Type B pancreatic cell (in vitro differentiated cells): ENCODE measurements at places on chromosomes 7 and 10. TPM values are rescaled to one million over a fixed set of nuclear protein-coding genes. Genes with fewer than 3 reads are reported as not detected.

GRCh38 chr10:29492774-29493173 is 142.0 kb downstream of the SVIL start:
- no peak for DNase-seq

GRCh38 chr7:80879849-80880248 is 39.0 kb downstream of the SEMA3C start:
- no peak for DNase-seq

DNA sequence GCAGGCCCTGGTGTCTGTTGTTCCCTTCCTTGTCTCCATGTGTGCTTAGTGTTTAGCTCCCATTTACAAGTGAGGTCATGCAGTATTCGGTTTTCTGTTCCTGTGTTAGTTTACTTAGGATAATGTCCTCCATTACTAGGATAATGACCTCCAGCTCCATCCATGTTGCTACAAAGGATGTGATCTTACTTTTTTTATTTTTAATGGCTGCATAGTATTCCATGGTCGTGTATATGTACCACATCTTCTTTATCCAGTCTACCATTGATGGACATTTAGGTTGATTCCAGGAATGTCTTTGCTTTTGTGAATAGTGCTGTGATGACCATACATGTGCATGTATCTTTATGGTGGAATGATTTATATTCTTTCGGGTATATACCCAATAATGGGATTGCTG is 333.4 kb downstream of the EXOC4 start:
- no peak for DNase-seq

GRCh38 chr7:88256906-88257305 is 37.1 kb upstream of the SRI start:
- no peak for DNase-seq

DNA sequence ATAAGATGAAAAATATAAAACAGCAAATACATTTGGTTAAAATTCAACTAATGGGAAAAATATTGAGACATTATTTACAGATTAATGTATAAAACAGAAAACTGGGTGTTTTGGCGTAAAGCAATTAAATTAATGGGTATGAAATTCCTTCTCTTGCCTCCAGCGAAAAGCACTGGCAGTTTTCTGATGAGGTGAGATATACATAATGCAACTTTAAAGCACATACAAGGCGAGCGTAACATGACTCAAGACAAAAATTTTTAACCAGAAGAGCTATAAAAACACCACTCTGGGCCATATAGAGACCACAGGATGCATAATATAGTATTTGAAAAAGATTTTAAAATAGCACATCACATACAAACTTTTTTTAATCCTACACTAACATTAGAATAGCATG is 120.6 kb downstream of the ODAD2 start:
- DNase-seq = no peak

DNA sequence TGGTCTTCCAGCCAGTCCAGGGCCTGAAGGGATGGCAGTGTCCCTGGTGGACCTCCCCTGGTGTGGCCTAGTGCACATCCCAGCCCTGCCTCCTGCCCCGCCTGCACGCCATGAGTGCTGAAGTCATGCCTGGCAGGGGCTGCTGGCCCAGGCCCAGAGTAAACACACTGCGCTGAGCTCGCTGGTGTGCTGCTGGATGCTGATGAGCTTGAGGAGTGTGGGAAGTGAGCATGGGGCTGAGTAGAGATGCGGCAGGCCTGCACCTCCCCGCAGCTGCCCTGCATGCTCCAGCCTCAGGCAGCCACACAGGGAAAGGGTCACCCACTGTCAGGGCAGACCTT is 43.2 kb downstream of the HTRA1 start:
- no peak for DNase-seq

- no peak for DNase-seq
Observed at GRCh38 chr10:15213461-15213861, 45.0 kb upstream of the NMT2 start.

DNA sequence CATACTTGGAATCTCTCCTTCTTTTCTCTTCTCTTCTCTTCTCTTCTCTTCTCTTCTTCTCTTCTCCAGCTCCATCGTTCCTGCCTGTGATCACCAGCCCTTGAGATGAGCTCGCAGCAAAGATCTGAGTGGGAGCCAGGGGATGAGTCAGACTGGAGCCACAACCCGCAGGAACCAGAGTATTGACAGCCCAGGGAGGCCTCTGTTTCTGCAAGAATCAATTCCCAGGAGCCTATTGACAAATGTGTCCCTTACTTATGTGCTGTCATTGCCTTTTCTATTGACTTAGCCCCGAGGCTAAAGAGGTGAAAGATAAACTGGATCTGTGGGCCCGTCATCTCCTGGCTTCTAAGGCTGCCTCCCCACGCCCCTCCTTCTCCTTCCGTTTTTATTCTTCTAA is 13.1 kb upstream of the HABP2 start:
- no peak for DNase-seq

DNA sequence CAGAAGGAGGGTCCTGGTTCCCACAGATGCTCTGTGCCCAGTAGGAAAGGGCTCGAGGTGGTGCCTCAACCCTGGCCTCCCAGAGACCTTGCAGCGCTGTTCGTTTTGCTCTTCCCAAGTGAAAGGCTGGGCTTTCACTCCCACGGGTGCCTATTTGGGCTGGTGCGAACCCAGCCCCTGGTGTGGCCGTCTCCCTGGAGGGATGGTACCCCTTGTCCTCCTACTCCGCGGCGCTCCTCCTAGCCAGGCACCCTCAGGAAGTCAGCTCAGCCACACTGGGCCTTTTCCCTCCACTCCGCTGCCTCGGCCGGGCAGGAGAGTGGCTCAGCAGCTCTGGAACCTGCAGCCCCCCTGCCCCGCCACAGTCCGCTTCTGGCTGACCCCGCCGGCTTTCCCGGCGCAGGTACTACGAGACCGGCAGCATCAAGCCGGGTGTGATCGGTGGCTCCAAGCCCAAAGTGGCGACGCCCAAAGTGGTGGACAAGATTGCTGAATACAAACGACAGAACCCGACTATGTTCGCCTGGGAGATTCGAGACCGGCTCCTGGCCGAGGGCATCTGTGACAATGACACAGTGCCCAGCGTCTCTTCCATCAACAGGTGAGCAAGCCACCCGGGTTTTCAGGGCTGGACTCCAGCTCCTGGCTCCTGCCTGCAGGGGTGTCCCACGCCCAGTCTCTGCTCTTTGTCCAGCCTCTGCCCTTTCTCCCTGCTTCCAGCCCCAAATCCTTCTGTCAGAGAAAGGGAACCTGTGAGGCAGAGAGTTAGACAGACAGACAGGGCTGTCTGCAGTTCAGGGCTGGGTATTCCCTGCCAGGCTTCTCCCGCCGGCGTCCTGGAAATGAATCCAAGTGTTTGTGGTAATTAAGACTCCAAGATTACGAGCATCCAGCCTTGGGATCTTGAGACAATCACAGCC is 5.2 kb downstream of the PAX2 start:
- DNase-seq = no peak

The ABCB4 gene
- 1.00 and 1.6 TPM in 2 replicates for total RNA-seq

The MAT1A gene
- 0.12 and 0.63 TPM in 2 replicates for total RNA-seq
